ENCODE measurements at places on chromosomes 7 and 10.

DNA sequence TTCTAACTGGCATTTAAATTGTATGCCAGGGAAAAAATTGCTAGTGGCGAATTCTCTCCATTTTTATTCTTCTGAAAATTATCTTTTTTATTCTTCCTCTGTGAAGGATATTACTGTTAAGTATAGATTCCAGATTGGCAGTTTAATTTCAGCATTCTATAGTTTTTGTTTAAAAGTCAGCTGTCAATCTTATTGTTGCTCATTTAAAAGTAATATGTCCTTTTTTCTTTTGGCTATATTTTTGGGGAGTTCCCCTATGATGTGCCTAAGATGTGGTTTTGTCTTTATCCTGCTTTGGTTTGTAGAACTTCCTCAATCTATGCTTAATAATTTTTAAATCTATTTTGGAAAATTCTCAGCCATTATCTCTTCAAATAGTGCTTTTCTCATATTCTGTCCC is 135.9 kb downstream of the ARHGAP12 start:
- no peak for DNase-seq

DNA sequence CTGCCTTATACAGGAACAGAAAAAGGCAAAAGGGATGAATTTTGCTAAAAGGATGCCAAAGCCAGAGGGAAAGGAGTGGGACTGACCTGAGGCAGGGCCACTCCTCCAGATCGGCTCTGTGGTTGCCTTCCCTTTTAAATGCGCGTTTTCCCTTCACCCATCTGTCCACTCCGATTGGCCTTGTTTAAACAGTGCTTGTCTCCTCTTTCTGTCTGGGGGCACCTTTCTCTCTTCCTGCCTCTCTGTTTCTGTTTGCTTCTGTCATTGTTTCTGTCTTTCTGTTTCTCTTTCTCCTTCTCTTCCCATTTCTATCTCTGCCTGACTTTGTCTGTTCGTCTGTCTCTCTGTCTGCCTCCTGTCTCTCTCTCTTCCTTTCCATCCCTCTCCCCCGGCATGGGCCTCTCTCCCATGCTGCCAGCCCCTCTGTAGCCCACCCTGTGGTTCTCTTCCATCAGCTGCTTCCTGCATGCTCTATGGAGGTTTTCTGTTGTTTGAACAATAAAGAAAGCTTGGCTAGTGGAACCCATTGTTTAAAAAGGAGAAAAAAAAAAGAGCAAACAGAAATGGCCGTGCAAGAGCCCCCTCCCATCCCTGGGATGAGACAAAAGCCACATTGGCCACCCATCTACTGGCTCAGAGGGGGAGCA is 29.5 kb upstream of the HSPB1 start:
- no peak for DNase-seq

DNA sequence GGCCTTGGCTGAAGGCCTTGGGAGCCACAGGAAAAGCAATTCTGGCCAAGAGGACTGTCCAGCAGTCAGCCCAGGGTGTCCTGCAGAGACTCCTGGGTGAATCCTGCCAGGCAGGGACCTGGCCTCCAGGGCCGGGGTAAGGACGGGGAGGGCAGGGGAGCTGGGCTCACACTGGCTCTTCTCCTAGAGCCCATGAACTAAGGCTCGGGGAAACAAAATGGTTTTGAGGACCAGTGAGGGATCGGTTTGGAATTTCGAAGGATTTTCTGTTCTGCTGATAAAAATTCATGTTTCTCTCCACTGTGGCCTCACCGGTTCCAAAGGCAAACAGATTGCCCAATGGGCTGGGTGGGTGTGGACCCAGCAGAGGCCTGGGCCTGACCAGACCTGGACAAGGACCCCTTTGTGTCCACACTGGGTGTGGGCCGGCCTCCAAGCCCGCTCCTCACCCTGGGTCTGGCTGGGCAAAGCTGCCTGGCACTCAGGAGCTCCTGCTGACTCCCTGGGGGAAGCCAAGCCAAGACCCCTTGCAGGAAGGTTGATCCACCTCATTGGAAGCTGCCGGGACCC is 27.3 kb downstream of the FAM20C start:
- no peak for DNase-seq

- DNase-seq, result no peak
These were observed 35.3 kb upstream of the PCBD1 start for GRCh38 chr10:70923696-70924095.

DNA sequence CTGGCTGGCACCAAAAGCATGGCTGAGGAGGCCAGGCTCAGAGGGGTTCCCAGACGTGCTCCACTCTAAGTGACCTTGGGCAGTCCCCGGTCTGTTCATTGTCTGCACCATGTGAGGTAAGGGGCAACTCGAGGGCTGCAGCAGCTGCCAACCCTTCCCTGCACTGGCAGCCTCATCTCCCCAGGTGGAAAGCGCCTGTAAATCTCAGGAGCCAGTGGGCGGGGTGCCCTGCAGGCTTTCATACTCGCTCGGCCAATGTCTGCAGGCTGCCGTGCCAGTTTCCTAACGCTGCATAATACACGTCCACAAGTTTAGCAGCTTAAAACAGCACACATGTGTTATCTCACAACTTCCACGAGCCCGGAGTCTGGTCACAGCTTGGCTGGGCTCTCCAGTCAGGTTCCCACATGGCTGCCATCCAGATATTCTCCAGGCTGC is 12.6 kb upstream of the GDF10 start:
- DNase-seq, result no peak

- DNase-seq, result no peak
These were observed 589.1 kb upstream of the ADARB2 start for GRCh38 chr10:2326411-2326810.

GRCh38 chr10:93075369-93076221 is 1.9 kb downstream of the CYP26A1 start:
- DNase-seq, result no peak

DNA sequence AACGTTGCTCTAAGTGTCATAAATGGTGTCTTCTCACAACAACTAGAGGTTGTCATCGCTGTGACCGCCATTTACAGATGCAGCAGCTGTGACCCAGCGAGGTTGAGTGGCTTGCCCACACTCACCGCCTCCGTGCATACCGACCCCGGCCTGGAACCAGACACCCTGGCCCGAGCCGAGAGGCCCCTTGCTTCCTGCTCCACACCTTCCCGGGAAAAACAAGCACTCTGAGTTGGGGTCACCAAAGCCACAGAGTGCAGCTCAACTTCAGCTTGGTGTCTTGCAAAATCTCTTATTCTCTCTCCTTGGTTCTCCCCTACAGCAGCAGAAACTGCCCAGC is 115.7 kb upstream of the PPP2R2D start:
- DNase-seq, result no peak

DNA sequence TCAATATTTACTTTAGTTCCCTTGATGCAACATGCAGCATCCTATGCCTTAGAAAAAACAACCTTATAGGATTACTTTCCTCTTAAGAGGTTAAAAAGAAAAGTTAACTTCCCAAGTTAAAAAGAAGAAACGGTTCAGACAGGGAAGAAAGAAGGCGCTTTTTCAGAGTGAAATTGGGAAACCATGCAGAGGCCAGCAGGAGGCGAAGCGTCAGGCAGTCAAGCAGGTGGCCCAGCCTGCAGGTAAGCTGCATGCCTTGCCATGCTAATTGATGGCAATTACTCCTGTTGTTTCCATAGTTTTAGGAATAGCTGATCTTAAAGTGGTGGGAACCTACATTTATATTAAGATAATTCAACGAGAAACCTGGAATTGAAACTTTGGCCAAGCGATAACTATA is 302.6 kb upstream of the SP4 start:
- no peak for DNase-seq

GRCh38 chr10:62613424-62613823 is 191.1 kb upstream of the ADO start:
- DNase-seq, result no peak

DNA sequence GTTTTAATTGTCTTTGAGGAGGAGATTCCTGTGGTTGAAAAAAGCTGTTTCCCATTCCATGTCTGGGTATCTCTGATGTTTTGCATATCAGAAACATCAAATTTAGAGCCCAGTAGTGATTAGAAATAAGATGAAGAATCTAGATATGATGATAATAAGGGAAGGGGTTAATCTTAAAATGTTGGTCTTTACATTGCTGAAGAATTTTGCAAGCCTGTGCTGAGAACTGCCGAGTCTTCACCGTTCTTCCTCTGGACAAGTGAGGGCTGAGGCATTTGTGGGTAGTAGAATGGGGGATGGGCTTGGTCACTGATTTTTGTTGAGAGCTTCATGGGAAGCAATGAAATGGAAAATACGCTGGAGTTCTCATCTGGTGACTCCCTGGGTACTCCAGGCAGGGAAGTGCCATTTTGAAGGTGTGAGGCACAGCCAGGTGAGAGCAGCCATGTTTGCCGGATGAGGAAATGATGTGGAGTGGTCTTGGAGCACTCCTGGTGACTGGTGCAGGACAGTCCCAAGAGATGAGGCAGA is 10.2 kb downstream of the TCF7L2 start:
- no peak for DNase-seq

GRCh38 chr10:47198221-47198620 is 101.8 kb upstream of the GDF10 start:
- DNase-seq, result no peak

DNA sequence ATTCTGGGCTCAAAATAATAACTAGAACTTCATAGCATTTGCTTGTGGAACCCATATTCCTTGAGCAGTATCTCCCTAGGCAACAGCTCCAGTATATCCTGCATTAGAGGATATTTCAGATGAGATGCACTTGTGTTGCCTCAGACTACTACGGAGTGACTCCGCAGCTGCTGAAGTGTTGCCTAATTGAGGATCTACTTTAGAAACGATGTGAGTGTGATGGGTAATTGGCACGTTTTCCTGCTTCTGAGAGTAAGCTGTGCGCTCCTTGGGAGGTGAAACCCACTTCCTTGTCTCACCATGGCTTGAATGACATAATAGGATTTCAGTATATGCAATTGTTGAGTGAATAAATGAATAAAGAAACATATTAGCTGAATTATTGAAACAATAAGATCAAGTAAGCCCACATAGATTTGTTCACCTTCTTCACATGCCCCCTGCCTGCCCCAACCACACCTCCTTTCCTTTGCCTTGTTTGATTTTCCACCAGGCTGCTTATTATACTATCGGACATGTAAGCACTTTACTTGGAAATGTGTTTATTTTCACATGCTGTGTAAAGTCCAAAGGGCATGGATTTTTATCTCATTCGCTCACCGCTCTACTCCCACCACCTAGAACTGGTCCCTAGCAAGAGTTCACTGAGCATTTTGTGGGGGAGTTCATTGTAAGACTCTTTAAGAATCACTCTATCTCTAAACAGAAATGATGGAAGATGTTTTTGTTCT is 303.8 kb downstream of the KCNMA1 start:
- no peak for DNase-seq

- DNase-seq, result no peak
These were observed 111.9 kb downstream of the GALNT17 start for GRCh38 chr7:71243736-71244410.

- DNase-seq, result no peak
These were observed 3.6 kb downstream of the FAM53B start for GRCh38 chr10:124740369-124741280.

GRCh38 chr7:157668221-157668883 is 331.5 kb downstream of the DNAJB6 start:
- DNase-seq, result no peak

- no peak for DNase-seq
These were observed 83.8 kb downstream of the COL13A1 start for GRCh38 chr10:69885379-69886013.

DNA sequence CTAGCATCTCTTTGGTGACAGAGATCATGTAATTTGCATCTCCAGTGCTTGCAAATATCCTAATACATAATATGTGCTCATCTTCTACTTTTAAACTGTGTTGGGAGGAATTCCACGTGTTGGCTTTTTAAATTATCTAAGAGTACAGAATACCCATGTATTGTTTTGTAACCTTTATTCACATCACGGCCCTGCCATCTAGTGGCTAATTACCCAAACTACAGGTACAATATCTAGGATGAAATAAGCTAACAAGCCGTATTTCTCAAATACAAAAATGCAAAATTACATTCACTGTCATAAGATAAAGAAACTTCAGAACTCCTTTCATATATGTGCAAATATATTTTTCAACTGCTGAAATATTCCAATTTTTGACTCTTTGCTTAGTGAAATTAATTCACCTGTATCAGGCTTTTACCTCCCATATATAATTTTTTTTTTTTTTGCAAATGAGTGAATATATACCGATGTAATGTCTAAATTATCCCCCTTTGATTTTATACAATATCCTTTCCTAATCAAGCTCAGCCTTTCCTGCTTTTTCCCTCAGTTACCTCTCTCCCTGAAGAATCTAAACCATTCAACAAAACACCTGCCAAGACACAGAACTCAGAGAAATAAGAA is 30.3 kb upstream of the LSM8 start:
- DNase-seq, result peak; percentile 25

- no peak for DNase-seq
These were observed 21.4 kb downstream of the KCNK18 start for GRCh38 chr10:117218654-117219053.

GRCh38 chr7:150343225-150343624 is 1.8 kb upstream of the RARRES2 start:
- DNase-seq, result no peak

GRCh38 chr10:78868861-78869260 is 199.9 kb upstream of the ZMIZ1 start:
- DNase-seq, result no peak

DNA sequence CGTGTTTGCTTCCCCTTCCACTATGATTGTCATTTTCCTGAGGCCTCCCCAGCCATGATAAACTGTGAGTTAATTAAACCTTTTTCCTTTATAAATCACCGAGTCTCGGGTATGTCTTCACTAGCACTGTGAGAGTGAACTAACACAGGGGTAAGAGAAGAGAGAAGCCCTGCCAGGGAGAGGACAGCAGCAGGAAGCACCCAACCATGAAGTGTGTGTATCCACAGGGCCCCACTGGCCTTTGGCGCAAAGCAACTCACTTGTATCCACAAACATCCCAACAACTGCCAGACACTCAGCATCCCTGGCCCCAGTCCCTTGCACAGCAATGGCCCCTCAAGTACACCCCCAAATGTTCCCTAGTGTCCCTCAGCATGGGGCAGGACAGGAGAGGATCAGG is 115.1 kb downstream of the MAD1L1 start:
- DNase-seq, result no peak

GRCh38 chr7:116738378-116738777 is 66.4 kb downstream of the MET start:
- no peak for DNase-seq

Measured in activated CD4-positive, alpha-beta T cell treated with anti-CD3 and anti-CD28 coated beads for 48 hours (primary cell).